ENCODE measurements at places on chromosomes 13 and 19. TPM values are rescaled to one million over a fixed set of nuclear protein-coding genes. Genes with fewer than 3 reads are reported as not detected.
A peak's percentile ranks its signal among the peaks of the same experiment; 100 is the strongest.

DNA sequence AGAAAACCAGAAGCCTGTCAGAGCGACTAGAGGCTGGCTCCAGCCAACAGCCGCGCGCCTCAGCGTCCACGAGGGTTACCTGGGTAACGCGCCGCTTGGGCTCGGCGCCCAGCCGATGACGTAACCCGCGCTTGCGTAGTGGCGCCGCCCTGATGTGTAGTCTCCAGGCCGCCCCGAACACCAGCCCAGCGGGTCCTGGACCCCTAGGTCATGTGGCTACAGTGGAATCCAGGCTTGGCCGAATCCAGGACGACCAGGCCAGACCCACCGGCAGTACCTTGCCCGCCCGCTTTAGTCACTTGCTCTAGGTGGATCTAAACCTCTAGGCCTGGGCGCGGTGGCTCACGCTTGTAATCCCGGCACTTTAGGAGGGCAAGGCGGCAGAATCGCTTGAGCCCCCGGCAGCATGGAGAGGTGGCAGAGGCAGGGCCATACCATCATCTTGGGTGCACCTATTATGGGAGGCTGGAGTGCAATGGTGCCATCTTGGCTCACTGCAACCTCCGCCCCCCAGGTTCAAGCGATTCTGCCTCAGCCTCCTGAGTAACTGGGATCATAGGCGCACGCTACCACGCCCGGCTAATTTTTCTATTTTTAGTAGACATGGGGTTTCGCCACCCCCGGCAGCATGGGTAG is 7.2 kb upstream of the ZNF606 start:
- H3K27ac ChIP-seq = peak overlapping the region; percentile 44
- H3K27me3 ChIP-seq = no peaks in the 10 kb centered on the region
- peaks cover 4% of the 10 kb centered on the region for H3K36me3 ChIP-seq
- no peaks in the 10 kb centered on the region for H3K4me1 ChIP-seq
- H3K4me3 ChIP-seq = no peak overlapping the region
- DNase-seq = peak; percentile 93

DNA sequence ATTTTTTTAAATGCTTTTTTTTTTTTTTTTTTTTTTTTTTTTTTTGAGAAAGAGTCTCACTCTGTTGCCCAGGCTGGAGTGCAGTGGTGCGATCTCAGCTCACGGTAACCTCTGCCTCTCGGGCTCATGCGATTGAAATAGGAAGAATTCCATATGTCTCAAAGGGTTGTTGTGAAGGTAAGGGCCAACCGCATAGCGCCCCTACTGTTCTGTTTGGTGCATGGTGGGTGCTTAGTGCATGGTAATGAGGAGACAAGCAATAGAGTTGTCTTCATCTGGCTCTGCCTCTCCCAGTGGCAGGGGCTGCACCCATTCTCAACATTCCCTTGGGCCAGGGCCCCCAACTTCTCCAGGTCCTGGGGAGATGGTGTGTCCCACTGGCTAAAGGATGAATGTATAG is 68.7 kb downstream of the RASL11A start:
- no peaks in the 10 kb centered on the region for H3K27me3 ChIP-seq
- no peaks in the 10 kb centered on the region for H3K4me1 ChIP-seq

DNA sequence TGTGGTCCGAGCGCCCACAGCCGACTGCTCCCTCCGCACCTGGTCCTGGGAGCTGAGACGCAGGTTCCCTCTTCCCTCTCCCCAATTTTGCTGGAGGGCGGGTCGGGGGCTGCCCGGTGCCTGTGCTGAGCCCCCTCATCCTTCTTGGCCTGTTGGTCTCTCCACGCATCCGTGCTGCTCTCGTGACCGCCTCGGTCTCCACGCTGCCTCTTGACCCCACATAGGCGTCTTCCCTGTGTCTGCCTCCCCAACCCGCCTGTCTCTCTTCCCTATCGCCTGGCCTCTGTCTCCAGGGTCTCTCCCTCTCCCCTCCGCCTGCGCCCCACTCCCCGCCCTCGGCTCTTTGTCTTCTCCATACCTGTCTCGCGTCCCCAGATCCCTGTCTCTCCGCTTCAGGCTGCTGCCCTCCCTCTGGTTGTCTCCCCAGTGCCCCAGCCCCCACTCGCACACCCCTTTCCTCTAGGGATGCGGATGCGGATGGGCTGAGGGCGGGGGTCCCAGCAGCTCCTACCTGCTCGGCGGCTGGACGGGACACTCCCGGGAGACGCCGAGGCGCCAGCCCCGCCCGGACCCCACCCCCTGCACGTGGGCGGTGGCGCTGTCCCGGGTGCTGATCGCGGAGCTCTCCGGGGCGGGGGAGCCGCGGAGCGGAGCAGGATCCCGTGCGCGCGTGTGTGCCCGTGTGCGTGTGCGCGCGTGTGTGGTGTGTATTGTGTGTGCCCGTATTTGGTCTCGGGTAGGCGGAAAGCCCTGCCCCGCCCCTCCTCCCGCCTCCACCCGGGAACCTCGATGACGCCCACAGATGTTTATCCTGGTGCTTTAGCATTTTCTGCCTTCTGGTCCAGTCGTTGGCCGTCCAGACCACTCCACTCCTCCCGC is at the start of gene SYT5:
Gene SYT5 (minus strand): TSS at position 684 of the 879 bp plus-strand sequence. CDS start 1,248 bp downstream, outside the sequence.
- DNase-seq = peak; percentile 91
- peaks cover 64% of the 10 kb centered on the region for H3K27me3 ChIP-seq
- H3K27ac ChIP-seq = no peak within 1 kb of the TSS
- H3K4me1 ChIP-seq = peaks cover 12% of the 10 kb centered on the region
- no peaks in the 10 kb centered on the region for H3K36me3 ChIP-seq

DNA sequence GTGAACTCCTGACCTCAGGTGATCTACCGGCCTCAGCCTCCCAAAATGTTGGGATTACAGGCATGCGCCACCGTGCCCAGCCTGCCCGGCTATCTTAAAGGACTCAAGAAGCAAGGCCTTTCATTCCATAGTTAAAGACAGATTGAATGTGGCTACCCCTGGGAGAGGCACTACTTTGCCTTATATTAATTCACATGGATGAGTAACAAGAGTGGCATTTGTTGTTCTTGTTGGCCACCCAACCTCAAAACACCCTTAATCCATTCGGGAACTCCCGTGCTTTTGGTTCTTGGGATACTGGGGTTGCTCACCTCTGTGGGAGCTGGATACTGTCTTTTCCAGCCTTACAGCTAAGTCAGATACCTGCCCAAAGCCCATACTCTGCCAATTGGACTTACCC is 34.4 kb upstream of the ABCC4 start:
- no peak for DNase-seq
- no peaks in the 10 kb centered on the region for H3K27me3 ChIP-seq
- no peaks in the 10 kb centered on the region for H3K4me1 ChIP-seq
- H3K27ac ChIP-seq = no peak overlapping the region
- no peak overlapping the region for H3K4me3 ChIP-seq
- H3K36me3 ChIP-seq = no peaks in the 10 kb centered on the region

DNA sequence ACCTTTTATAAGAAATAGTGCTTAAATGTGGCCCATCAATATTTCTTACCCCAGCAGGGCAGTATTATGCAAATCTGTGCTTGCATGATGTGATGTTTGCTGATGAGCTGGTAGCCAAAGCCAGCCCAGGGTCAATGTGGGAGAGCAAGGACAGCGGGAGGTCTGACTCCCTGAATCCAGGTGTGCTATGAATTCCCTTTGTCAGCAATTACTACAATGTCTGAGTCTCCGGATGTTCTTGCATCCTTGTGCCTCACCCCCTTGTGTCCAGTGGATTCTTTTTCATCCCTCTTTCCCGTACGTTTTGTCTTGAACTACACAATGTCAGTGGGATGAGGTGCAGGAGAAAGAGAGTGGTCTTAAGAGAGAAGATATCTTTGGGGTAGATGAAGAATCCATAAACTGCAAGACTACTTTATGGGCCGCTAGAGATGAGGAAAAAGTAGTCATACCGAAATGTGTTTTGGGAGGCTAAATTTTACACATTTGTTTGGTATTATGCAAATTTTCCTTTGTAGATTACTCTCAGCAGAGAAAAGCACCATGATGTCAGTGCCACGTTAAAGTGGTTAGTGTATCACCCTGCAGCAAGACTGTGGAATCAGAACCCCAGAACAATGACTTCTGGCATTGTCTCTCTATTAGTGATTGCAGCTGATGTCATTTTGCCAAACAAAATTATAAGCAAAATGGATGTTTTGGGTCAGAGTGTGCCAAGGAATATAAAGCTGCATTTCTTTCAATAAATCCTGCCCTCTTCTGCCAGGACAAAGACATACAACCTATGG is 53.5 kb upstream of the TSHZ3 start:
- no peak overlapping the region for H3K4me3 ChIP-seq
- no peaks in the 10 kb centered on the region for H3K27me3 ChIP-seq
- H3K27ac ChIP-seq = no peak overlapping the region
- no peaks in the 10 kb centered on the region for H3K4me1 ChIP-seq

- peaks cover 18% of the 10 kb centered on the region for H3K36me3 ChIP-seq
- no peaks in the 10 kb centered on the region for H3K27me3 ChIP-seq
- peak overlapping the region; percentile 97 for H3K4me3 ChIP-seq
- peaks cover 65% of the 10 kb centered on the region for H3K4me1 ChIP-seq
- no peak for DNase-seq
These were observed 636 bp downstream of the SF3A2 start for GRCh38 chr19:2237051-2237868.

DNA sequence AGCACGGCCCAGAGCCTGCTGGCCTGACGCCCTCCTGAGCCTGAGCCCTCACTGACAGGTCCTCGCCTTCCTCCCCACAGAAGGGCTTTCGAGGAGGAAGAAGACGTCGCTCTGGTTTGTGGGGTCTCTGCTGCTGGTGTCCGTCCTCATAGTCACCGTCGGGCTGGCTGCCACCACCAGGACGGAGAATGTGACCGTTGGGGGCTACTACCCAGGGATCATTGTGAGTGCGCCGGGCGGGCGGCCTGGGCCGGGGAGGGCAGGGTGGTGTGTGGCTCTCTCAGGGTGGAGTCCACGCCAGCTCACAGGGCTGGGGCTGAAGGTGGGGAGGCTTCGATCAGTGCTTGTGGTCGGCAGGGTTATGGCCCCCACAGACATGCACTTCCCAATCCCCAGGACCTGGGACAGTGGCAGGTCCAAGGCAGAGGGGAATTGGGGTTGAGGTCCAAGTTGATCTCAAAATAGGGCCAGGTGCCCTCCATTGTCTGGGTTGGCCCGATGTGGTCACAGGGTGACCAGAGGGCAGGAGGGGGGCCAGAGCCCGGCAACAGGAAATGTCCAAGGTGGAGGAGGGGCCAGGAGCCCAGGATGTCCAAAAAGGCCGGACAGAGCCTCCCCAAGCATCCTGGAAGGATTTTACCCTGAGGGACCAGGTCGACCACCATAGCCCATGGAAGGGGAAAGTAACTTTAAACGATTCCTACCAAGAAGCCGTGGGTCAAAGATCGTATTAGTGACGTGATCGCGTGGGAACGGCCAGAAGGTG is 7.2 kb downstream of the TMEM255B start:
- peaks cover 5% of the 10 kb centered on the region for H3K4me1 ChIP-seq
- H3K36me3 ChIP-seq = no peaks in the 10 kb centered on the region
- no peak overlapping the region for H3K4me3 ChIP-seq
- no peaks in the 10 kb centered on the region for H3K27me3 ChIP-seq
- DNase-seq = no peak

- H3K4me3 ChIP-seq = peak overlapping the region; percentile 17
- H3K4me1 ChIP-seq = peaks cover 19% of the 10 kb centered on the region
- peaks cover 12% of the 10 kb centered on the region for H3K27me3 ChIP-seq
- H3K36me3 ChIP-seq = no peaks in the 10 kb centered on the region
These were observed 3.2 kb downstream of the PRTN3 start for GRCh38 chr19:843836-844545.

GRCh38 chr13:27678306-27679040 is 56.8 kb downstream of the POLR1D start:
- H3K4me1 ChIP-seq = no peaks in the 10 kb centered on the region
- no peaks in the 10 kb centered on the region for H3K27me3 ChIP-seq
- H3K27ac ChIP-seq = no peak overlapping the region
- H3K36me3 ChIP-seq = no peaks in the 10 kb centered on the region

DNA sequence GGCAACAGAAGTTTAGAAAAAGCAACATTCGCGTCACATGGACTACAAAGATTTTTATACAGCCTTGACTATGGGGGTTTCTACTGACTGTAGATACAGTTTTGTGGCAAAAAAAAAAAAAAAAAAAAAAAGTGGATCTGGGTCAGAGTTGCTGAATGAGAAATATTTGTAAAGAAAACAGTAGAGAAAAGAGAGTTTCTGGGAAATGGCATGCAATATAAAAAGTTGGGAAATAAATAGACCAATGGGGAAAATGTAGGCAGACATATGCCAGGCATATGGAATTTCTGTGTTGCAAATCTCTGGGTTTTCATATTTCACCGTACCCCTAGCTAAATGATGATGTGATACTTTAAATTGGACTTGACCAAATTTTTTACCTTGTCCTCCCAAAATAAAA is 315.3 kb downstream of the EFNB2 start:
- no peaks in the 10 kb centered on the region for H3K27me3 ChIP-seq
- no peaks in the 10 kb centered on the region for H3K4me1 ChIP-seq
- no peak for DNase-seq
- no peak overlapping the region for H3K27ac ChIP-seq
- no peak overlapping the region for H3K4me3 ChIP-seq
- H3K36me3 ChIP-seq = no peaks in the 10 kb centered on the region

- H3K36me3 ChIP-seq = no peaks in the 10 kb centered on the region
- H3K4me3 ChIP-seq = no peak overlapping the region
- no peaks in the 10 kb centered on the region for H3K27me3 ChIP-seq
- no peaks in the 10 kb centered on the region for H3K4me1 ChIP-seq
These were observed 40.2 kb downstream of the KCNRG start for GRCh38 chr13:50055454-50055853.

DNA sequence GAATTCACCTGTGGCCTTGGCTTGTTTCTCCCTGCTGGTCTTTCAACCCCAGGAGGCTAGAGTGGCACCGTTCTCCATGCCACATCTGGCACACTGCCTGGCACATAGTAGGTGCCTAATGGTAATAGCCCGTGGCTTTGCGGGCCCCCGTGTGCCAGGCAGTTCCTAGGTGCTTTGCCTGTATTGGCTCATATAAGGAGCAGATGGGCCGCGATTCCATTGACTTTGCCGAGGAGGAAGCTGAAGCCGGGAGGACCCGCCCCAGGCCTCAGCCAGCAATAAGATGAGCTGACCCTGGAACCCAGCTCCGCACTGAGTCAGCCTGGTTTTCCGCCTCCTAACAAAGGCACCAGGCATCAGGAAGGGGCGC is 807 bp downstream of the PGLYRP1 start:
- no peaks in the 10 kb centered on the region for H3K36me3 ChIP-seq
- H3K4me3 ChIP-seq = peak overlapping the region; percentile 21
- peak overlapping the region; percentile 5 for H3K27ac ChIP-seq
- peaks cover 2% of the 10 kb centered on the region for H3K4me1 ChIP-seq
- H3K27me3 ChIP-seq = peaks cover 9% of the 10 kb centered on the region
- no peak for DNase-seq

DNA sequence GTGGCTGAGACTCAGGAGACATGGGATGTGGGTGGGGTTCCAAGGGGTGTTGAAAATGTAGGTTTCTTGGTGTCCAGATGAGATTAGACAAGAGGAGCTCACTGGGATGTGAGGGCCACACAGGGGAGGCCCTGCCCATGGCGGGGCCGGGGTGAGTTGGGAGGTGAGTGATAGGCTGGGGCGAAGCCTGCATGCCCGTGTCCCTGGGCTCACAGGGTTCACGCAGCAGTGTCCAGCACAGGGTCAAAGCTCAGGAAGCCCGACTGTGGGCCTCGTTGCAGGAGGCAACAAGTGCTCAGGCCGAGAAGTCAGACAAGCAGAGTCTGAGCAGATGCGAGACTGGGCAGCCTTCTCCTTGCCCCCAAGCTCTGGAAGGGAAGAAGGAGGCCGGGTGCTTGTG is 27.2 kb downstream of the CCDC8 start:
- no peak overlapping the region for H3K27ac ChIP-seq
- H3K4me3 ChIP-seq = no peak overlapping the region
- peaks cover 84% of the 10 kb centered on the region for H3K36me3 ChIP-seq
- H3K4me1 ChIP-seq = peaks cover under 1% of the 10 kb centered on the region

The KLK1 gene
- not detected for total RNA-seq

The MPV17L2 gene
- total RNA-seq = 18.8 TPM

Measured in upper lobe of left lung (tissue), 6 donors.